ENCODE measurements at places on chromosomes 16 and 17.

- DNase-seq: no peak
Measured at GRCh38 chr17:28145348-28145747, 102.9 kb downstream of the NLK start.

GRCh38 chr16:4249530-4250308, 7.8 kb upstream of the SRL start:
- no peak for DNase-seq

DNA sequence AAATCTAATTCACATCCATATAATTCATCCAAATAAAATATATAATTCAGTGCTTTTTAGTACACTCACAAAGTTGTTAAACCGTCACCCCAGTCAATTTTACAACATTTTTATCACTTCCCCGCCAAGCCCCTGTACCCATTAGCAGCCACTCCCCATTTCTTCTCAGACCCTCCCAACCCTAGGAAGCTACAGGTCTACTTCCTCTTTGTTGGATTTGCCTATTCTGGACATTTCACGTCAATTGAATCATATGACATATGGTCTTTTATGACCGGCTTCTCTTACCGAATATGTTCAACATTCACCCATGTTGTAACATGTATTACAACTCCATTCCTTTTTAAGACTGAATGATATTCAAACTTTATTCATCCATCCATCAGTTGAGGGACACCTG, 19.9 kb upstream of the MLKL start:
- no peak for DNase-seq

DNA sequence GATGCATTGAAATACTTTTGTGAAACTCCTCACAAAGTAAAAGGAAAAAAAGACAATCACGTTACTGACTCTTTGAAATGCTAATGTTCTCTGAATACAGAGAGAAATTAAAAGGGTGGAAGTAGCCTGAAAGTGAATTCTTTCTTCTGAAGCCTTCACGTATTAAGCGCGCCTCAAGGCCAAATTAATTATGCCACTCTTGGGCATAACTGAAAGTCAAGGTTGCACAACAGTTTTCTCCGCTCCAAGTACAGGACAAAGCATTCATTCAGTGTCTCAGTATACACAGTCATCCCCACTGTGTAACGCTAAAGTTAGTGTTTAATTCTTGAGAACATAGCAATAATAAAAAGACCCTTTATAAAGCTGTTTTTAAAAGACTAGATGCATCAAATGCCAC, 21.5 kb downstream of the PARN start:
- DNase-seq: no peak

DNA sequence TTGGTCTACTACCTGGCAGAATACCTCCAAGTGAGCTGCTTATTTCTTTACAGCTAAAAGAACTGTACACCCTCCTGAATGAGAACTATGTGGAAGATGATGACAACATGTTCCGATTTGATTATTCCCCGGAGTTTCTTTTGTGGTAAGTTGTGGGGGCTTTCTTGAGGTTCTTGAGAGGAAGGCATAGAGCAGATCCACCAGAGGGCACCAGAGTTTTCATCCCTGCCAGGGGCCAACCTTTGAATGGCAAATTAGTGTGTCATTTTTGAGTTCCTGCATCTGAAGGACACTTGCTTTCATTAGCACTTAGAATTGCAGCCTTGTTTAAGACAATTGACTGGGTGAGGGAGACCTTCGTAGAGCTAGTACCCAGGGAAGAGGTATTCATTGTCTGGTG, 35.0 kb downstream of the NMT1 start:
- no peak for DNase-seq

- DNase-seq: no peak
Measured at GRCh38 chr17:63250830-63251229, 195.3 kb downstream of the CYB561 start.
